NCI-H2081 (cell line): ENCODE measurements at places on chromosomes 6 and 20.
A peak's percentile ranks its signal among the peaks of the same experiment; 100 is the strongest.

GRCh38 chr20:3753098-3753497 is 14.5 kb downstream of the ADISSP start:
- DNase-seq, result peak; percentile 40

DNA sequence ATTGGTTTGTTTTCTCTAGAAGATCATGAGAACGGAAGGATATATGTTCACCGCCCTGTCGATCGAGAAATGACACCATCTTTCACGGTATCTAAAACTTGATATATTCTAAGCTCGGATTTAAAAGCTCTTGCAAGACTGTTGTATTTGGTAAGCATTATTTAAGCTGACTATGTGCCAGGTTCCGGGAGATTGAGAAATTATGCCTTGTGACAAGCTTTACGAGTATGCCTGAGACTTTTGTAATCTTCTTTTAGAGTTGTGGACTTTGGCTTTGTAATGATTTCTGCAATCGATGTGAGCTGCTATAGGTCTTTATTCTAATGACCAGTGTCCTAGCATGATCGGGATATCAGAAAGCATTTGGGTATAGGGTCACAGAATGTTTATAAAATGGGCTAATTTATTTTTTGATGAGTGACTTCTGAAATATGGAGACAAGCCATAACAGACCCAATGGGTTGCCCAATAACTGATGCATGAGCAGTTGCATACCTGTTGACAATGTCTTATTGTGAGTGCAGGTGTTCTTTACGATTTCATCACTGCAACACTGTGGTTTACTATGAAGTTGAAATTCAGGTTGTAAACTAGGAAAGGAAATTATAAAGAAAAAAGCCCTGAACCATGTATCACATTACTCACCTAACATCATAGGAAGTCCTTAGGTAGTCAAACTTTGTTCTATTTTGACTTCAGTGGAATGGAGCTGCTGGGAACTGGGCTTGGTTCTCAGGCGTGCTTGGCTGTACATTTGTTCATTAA is 14.0 kb downstream of the CDH26 start:
- no peak for DNase-seq

DNA sequence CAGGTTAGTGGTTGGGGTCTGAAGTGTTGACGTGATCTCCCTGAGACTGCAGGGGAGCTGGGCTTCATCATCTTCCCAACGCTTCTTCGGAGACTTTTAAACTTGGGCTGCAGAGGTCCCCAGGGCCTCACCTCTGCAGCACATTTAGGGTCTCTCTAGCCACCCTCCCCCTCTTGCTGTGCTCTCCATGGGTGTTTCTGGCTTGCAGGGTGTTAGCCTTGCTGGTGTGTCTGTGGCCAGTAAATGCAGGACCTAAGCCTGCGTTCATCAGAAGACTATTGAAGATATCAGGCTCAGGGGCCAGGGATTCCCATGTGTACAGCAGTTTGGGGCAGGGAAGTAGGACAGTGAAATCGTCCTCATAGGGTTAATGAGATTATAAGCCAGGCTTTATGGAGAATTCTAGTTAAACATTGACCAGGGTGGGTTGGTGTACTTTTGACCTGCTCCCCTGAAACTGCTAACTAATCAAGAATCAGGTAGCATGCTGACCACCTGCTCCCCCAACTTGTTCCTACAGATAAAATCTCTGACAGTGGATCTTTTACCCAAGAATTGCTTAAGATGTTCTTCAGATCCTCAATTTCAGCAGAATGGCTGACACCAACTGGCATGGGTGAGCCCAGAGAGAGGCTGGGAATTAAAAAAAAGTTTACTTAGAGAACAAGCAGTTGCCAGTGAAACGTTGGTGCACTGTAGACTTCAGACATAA is 3.8 kb upstream of the DDO start:
- DNase-seq, result no peak

- peak; percentile 39 for DNase-seq
These were observed 17.8 kb downstream of the TMEM30A start for GRCh38 chr6:75266716-75267291.

DNA sequence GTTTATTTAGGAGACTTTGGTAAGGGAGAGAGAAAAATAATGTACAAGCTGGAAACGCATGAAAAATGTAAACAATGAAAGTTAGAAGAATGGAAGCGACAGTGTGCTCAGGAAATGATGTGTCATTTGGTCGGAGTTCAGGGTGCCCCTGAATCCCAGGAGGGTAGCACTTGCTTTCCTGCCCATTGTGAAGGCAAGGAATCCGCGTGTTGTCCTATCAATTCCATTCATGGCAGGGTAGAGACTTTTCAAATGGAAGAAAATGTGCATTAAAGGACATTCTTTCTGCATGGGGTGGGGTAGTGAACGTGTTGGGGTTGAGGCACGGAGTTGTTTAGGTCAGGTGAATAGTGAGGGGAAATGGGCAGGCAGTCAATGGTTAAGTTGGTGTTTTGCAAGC is 33.7 kb downstream of the GCNT2 start:
- no peak for DNase-seq
